ENCODE measurements at places on chromosomes 5 and 9.
A peak's percentile ranks its signal among the peaks of the same experiment; 100 is the strongest.

GRCh38 chr9:23326597-23326996 is 499.4 kb downstream of the ELAVL2 start:
- DNase-seq, result no peak

- no peak for DNase-seq
These were observed 226.6 kb downstream of the MLLT3 start for GRCh38 chr9:20395651-20396050.

DNA sequence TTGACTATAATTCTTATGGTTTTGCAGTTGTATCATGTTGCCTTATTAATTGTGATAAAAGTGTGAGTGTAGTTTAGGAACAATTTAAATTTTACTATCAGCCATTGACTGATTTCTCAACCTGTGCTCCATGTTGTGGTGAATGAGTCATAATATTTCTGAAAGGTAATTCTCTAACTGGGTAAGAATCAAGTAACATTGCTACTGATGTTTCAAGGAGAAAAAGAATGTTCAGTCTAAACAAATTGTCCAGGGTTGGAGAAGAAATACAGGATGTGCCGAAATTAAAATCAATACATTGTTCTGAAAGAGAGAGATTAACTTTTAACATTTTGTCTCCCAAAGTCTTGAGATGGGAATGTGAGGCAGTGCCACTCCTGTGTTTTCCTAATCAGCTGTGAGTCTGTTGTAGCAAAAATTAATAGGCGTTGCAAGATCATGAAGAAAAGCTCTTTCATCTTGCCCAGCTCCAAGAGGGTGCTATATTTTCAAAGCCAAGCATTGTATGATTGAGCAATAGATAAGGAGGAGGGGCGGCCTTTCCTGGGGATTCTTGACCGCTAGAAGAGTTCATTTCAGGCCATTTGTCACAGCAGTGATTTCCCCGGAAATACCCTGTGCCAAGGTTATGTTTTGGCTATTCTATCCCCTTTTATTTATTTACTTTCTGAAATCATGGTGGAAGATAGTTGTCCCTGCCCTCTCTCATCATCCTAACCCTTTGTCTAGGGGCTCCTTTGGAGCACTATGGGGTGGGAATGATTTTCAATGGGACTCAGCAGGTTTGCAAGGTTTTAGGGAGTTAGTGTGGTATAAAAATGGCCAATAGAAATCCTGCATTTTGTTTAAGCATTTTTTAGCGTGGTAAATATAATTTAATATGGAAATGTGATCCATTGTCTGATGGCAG is 151.6 kb downstream of the FOCAD start:
- DNase-seq, result no peak

GRCh38 chr9:123556464-123557435 is 200.8 kb downstream of the CRB2 start:
- no peak for DNase-seq

DNA sequence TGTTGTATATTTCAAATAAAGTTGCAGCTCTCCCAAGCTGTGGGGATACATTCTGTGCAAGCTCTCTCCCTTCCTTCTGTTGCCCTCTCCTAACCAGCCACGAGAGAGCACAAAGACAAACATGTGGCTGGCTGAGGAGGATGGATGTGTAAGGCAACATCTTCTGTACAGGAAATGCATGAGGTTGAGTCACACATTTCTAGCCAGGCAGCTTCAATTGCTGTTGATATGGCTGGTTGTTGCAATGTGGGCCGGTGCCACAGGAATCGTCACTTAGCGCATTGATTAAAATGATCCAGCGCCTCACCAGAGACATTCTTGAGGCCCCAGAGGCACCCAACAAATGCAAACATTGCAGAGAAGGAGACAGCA is 207.1 kb downstream of the ICE1 start:
- DNase-seq, result no peak

DNA sequence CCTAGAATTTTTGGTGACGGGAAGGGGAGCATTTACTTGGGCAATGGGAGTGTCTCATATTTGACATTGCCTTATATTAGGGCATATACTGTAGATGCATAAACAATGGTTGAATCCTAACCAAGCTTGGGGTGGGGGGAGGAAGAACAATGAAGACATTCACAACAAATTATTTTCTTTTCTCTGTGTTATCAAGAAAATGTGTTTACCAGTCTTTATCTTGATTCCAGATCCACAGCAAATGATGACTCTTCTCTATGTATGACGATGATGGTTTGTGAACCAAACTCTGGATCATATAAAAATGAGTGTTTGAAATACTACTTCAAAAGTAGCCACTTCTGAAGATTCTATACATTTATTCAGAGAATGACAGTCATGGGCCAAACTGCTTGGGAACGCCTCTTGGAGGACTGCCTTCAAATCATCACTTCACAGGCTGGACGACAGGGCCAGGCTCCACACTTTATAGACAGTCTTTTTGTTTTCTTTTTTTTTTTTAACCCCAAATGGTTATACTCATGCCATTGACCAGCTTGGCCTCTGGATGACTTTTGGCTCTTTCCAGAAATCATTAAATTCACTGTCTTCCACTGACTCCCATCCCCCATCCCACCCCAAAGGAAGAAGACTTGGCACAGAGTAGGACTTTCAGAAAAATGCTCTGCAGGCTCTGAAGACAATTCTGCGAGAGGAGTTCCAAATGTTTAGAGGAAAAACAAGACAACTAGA is 123.8 kb upstream of the LIFR start:
- DNase-seq, result no peak

DNA sequence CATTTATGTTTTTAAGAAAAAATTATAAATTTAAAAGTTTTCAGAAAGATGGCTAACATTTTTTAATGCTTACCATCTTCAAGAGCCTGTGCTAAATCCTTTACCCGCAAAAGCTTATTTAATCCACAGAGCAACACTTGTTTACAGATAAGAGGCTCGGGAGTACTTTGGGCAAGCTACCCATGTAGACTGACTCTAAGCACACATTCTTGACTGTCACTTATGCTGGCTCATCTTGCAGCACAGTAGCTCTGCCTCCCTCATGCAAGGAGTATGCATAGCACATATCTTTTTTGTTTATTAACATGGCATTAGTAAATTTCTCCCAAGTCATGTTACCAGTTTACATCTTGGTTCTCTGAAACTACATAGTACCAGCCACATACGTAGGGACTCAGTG is 14.7 kb downstream of the SH3RF2 start:
- DNase-seq, result no peak

- DNase-seq, result no peak
These were observed 1051.5 kb upstream of the C9orf72 start for GRCh38 chr9:28624771-28625170.

GRCh38 chr5:166959766-166960165 is 1331.7 kb upstream of the WWC1 start:
- no peak for DNase-seq

- no peak for DNase-seq
These were observed 205.7 kb downstream of the AGTPBP1 start for GRCh38 chr9:85536076-85536475.

- DNase-seq, result no peak
These were observed 196.5 kb downstream of the SNX18 start for GRCh38 chr5:54713923-54714581.

DNA sequence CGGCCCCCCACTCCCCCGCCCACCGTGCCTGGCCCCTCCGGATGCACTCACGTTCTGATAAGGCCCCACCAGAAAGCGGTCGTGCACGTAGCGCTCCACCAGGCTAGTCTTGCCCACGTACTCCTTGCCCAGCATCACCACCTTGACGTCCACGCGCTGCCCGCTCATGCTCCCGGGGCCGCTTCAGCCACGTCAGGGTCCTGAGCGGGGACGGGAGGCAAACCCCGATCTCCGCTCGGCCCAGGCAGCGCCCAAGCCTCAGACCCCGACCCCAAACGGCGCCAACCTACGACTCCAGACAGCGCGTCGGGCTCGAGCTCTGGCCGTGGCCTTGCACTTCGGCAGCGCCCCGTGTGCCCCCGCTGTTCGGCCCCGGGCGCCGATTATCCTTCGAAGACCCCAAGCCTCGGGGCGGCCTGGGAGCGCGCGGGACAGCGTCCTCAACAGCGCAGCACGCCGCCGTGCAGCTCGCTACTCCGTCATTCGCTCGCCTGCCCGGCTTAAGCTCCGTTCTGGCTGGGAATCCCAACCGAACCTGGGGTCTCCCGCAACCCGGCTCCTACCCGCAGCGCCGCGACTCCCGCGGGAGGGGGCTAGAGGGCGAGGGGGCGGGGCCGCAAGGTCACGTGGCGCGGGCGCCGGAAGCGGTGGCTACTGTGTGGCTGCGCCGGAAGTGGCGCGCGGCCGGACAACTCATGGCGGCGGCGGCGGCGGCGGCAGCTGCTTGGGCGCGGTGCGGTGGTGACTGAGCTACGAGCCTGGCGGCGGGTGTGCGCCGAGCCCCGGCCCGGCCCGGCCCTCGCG is at the start of the genes PRELID1 and RAB24:
Gene PRELID1, plus strand, starts transcription at position 679 of the 804 bp plus-strand sequence. CDS start 187 bp downstream, outside the sequence.
Gene RAB24, minus strand, starts transcription at position 599 of the 804 bp plus-strand sequence. Its CDS starts 431 bp downstream, at position 168.
- peak; percentile 94 for DNase-seq

DNA sequence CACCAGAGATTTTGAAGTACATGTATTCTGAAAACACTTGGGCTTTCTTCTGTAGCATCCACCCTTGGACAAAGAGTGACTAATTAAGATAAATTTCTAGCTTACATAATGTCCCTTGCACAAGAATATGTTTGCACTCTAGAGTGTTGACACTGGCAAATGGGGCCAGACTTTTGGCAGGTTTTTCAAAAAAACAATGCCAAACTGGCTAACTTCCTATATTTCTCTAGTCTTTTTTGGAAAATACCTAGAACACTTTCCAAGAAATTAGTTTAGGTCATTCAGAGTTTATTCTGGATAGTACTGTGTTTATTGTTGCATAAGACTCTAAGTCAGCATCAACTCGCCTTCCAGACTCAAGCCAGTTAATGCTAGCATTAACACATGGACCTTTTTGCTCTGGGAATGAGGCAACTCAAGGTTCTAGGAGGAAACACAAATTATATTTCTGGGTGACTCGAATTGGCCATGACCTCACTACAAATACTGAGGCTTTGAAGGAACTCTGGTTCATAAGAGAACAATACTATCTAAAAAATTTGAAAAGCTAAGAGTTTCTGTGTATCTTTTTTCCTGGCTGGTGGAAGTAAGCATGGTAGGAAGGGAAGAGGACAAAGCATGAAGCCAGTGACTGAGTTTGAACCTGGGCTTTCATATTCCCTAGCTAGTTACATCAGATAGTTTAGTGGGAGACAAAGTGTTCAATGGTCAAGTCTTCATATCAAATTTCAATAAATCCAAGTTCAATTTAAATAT is 101.6 kb downstream of the NREP start:
- no peak for DNase-seq

- DNase-seq, result peak; percentile 58
These were observed at the start of gene RXRA for GRCh38 chr9:134325813-134326723. Gene RXRA (plus strand): TSS chr9:134326455. CDS start chr9:134326632, 177 bp downstream.

DNA sequence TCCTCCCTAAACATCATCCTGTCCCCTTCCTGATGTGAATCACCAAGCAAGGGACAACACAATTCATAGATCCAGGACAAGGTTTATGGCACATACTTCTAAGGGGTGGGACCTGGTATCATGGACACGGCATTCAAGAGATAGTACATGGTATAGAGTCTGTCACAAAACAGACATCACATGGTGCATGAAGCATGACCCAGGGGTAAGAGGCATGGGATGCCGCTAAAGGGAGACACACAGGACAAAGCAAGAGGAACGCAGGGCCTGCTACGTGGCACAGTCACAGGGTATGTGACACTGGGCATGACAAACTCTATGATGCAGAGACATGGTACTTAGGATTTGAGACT is 20.7 kb downstream of the GSN start:
- DNase-seq, result no peak

DNA sequence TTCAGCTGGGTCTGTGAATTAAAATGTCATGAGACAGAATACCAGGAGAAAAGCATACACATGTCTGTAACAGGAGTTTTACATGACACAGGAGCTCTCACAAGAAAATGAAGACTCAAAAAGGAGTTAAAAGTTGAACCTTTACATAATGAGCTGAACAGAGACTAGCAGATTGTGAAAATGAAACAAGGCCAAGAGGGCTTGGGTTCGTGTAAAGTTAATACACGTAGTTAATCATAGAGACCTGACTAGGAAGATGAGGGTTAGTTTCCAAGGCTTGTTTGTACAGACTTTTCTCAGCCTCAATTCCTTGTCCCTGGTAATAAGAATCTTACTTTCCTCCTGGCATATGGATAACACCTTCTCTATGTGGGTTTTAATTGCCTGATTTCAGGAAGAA is 1294.0 kb downstream of the MAT2B start:
- no peak for DNase-seq
